ENCODE measurements at places on chromosomes 1 and 21.

DNA sequence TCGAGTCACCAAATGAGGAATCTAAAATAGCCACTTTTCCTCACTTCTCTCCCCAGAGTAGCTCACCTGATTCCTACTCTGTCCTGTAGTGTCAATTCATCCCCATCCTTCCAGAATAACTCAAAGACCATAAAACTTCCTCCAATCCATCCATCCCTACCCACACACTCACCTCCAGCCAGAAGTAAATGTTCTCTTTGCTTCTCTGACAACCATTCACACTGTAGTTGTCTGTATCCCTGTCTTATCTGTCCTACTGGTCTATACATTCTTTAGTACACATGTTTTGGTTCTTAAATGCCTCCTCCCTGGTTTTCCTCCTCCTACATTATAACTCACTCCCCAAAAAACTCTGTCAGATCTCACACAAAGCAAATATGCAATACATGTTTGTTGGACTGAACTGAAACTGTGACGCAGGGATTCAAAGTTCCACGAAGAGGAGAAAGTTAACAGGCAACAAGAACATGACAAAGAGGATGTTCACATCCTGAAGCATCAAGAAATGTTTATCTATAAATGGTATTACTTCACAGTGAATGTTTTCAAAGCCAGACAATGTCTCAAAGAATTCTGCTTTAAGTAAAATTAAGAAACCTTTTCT lies 11.0 kb downstream of the TP53BP2 start:
- no peak for DNase-seq

- DNase-seq: peak; percentile 40
Observed at GRCh38 chr1:201488830-201489589, 17.9 kb downstream of the CSRP1 start.

DNA sequence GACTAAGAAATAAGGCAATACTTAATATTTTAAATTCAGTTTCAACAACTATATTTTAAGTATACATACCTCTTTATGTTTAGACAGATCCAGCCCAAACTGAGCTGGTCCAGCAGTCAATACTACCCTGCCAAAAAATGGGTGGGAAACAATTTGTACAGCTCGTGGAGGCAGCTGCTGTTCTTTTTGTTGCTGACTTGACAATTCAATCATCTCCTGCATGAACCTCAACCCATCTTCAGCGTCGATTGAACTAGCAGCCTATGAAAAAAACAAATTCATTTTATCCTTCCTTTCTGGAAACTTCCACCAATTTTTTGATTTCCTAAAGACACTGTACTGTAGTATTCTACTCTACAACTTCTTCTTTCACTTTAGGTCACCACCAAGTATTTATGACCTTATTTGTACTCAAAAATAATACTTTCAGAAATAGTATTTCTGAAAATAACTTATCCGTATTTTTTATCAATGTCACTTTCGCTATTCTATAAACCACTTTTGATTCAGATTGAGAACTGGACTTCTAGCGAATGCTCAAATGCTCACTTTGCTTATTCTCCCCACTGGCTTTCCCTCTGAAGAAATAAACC lies 46.5 kb downstream of the EDEM3 start:
- DNase-seq: no peak

- no peak for DNase-seq
Observed at GRCh38 chr1:151549199-151549598, 9.1 kb downstream of the TUFT1 start.

DNA sequence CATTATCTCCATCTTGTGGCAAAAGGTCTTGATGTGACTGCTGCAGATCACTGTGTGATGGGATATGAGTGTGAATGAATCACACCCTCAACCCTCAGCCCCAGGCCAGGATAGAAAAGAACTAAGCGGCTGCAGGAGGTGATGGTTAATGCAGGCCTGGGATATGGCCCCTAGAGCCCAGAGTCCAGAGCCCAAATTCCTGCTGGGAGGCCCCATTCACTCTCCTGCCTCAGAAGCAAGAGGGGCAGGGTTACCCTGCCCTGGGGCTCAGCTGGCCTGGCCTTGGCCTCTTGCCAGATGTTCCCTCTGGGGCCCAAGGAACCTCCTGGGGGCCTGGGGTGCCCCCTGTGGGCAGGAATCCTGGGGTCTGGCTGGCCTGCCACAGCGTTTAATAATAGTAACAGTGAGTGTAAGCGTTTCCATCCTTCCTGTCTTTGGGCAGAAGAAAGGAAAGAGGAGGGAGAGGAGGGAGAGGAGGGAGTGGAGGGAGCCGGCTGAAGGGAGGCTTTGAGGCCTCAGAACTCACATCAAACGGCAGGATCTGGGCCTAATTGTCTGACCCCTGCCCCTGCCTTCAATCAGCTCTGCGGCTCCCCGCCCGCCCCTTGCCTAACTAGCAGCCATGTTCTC lies 26.2 kb downstream of the DMAP1 start:
- DNase-seq: no peak

DNA sequence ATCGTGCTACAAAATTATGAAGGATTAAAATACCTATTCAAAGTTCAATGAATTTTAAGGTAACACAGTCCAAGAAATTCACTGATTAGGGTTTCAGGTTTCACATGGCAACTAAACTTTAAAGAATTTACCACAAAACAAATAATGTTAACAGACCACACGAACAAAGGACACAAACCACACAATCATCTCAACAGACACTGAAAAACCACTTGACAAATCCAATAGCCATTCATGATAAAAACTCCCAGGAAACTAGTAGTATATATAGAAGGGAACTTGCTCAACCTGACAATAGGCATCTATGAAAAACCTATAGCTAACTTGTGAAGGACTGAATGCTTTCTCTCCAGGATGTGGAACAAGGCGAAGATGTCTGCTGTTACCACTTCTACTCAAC lies 21.1 kb upstream of the SH2D5 start:
- DNase-seq: no peak

DNA sequence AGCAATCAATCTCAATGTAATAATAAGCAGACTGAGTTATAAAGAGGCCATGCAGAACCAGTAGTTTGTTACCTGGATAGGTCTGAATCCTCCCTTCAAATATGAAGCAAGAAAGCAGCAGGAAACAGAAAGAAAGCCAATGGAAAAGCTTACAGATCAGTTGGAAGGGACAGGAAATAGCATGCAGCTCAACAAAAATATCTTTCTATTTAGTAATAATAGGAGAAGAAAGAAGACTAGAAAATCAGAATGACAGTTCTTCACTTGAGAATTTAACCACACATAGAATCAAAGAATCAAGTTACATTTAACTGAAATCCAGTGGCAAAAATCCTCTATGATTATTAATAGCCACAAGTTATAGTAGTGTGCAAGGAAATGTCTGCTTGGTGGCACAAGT lies 194.4 kb downstream of the EIF4G3 start:
- no peak for DNase-seq

GRCh38 chr21:44440241-44441040 lies 14.9 kb upstream of the LRRC3 start:
- no peak for DNase-seq

GRCh38 chr21:26447932-26448475 lies 125.1 kb downstream of the CYYR1 start:
- DNase-seq: no peak

DNA sequence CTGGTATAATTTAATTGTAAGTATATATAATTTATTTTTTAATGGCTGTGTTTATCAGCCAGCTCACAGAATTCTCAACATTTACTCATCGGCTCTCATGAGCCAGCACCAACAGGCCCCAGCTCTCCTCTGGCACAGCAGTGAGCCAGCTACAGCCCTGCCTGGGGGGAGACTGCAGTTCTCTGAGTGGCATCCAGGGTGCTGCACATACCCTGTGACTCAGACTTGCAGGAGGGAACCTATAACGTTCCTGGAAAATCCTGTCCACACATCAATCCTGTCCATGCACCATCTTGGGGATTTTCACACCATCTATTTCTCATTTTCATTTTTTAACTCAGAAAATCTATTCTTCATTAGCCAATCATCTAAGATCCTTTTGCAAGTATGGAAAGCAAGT lies 36.5 kb downstream of the FHAD1 start:
- DNase-seq: no peak

- no peak for DNase-seq
Observed at GRCh38 chr1:180135535-180135934, 19.1 kb upstream of the QSOX1 start.

GRCh38 chr1:26530895-26531598 lies 1.5 kb downstream of the RPS6KA1 start:
- peak; percentile 25 for DNase-seq

DNA sequence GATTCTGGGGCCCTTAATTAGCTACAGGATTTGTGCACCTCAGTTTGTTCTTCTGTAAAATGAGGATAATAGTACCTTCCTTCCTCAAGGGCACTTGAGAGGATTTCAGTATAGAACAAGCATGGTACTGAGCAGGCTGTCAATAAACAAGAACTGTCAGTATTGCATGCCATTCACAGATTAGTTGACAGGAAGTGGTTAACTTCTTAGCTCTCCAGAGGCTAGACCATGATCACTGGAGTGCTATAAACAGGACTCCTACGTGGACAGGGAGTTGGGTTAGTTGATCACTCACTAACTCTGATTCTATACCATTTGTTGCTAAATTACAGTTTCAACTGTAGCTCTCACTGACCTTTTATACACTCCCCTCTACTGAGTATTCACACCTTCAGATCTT lies 126.2 kb upstream of the DAB1 start:
- DNase-seq: no peak

DNA sequence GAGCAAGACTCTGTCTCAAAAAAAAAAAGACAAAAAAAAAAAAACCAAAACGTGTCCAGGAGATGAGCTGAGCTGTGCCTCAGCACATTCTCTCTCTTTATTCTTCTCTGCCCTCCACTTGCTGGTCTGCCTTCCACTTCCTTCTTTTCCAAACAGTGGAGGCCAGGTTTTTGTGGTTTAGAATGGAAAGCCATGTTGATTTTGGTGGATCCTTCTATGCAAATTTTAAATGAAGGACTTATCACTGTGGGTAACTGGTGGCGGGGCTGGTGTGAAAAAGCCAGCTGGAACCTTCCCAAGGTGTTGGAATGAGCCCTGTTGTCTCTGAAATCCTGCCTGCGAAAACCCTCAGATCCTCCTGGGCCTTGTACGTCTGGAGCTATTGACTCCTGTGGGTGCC lies 61.9 kb downstream of the PTPRU start:
- no peak for DNase-seq

DNA sequence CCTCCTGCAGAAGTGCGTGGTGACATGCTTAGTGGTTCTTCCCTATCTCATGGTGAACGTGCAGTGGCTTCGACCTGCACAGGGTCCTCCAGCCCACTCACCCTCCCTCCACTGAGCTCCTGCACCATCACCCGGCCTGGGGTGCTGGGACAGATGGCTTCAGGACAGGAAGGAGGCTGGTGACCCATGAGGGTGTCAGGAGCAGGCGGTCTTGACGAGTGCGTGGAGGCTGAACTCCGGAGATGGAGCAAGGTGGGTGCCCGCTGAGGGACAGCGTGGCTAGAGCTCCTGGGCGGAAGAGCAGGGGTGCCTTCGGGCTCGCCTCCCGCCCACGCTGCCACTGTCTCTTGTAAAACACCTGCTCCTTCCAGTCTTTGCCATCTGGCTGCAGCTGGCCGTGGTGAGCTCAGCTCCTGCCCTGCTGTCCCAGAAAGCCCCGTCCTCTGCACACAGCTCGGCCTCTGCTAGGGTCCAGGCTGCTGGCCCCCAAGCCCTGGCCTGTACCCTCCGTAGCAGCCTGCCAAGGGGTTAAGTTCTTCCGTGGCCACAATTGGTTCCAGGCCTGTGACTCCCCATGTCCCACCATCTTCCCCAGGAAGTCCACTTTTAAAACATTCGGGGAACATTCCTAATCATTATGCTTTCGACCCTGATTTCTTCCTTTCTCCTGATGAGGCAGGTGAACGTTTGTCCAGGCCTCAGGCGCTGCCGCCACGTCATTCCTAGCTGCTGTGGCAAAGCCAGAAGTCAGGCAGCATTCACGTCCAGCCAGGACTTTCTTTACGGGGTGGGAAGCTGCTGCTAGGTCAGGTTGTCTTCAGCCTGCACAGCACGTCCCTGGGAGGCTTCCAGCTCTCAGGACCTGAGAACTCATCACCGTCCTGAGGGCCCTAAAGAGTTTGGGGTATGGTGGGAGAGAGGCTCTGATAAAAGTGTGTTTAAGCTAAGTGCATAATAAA lies 8.1 kb downstream of the KRTAP10-1 start:
- DNase-seq: no peak

GRCh38 chr1:65625528-65625927 lies 167.2 kb upstream of the PDE4B start:
- no peak for DNase-seq

All from CD4-positive, alpha-beta T cell treated with Interleukin-1 beta for 1 hour (primary cell).